ENCODE measurements at places on chromosomes 2 and 18. TPM values are rescaled to one million over a fixed set of nuclear protein-coding genes. Genes with fewer than 3 reads are reported as not detected.

DSC1 gene
- polyA plus RNA-seq = 20.0 TPM

GRCh38 chr2:181364492-181365170 lies 92.6 kb upstream of the ITGA4 start:
- DNase-seq = no peak

EFR3B gene
- polyA plus RNA-seq = 6.4 TPM

PSD4 gene
- 1.4 TPM for polyA plus RNA-seq

RHBDD1 gene
- polyA plus RNA-seq = 16.1 TPM

- no peak for DNase-seq
These were observed 18.2 kb downstream of the WDR35 start for GRCh38 chr2:19971691-19972090.
